ENCODE measurements at places on chromosomes 4 and X. TPM values are rescaled to one million over a fixed set of nuclear protein-coding genes. Genes with fewer than 3 reads are reported as not detected.

Gene SOD3
- not detected for total RNA-seq

Gene CDKL5
- total RNA-seq = 37.5 TPM

Gene ARMCX1
- 120 TPM for total RNA-seq

Gene XAGE2
- total RNA-seq = not detected

Gene XIAP
- total RNA-seq = 77.5 TPM

Gene SLITRK4
- total RNA-seq = 52.6 TPM

Gene AADAT
- 28.1 TPM for total RNA-seq

Gene GCNA
- 2.0 TPM for total RNA-seq

Gene PPA2
- 76.6 TPM for total RNA-seq

Gene MAGED4B
- 107 TPM for total RNA-seq

Gene AFF2
- 313 TPM for total RNA-seq

Gene PRRG1
- 8.6 TPM for total RNA-seq

Gene AMER1
- 7.7 TPM for total RNA-seq

Gene BEND4
- total RNA-seq = 5.7 TPM

Gene ASB5
- 0.41 TPM for total RNA-seq

Gene CFAP299
- total RNA-seq = 1.2 TPM

Gene ARR3
- total RNA-seq = not detected

Gene ITIH6
- not detected for total RNA-seq

Gene ZNF157
- 4.9 TPM for total RNA-seq

Gene FGF13
- 128 TPM for total RNA-seq

Gene SLC49A3
- total RNA-seq = 0.82 TPM

Gene PRR32
- total RNA-seq = not detected

Gene BEX2
- 110 TPM for total RNA-seq

Gene ERAS
- not detected for total RNA-seq

Gene TMEM47
- 42.4 TPM for total RNA-seq

Gene GYPE
- total RNA-seq = 1.2 TPM

Gene LIN54
- 30.6 TPM for total RNA-seq

Data from frontal cortex (tissue), 4 donors.